ENCODE measurements at places on chromosomes 11 and 22.

GRCh38 chr11:75597636-75598035 is 35.6 kb downstream of the SERPINH1 start:
- peak; percentile 16 for DNase-seq

DNA sequence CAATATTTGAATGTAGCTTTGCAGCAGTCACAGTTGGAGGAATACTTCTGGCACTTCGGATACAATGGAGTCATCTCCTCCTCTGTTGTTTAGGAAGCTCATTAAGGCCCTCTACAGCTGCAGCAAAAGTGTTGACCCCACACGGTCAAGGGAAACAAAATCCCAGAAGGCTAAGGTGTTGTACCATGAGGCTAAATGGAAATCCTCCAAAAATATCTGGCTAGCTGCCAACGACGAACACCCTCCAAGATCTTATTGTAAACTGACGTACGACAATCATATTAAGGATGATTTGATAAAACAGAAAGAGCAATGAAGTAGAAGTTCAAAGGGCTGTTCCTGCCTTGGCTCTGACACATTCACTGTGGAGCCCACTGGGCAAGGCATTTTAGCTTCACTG is 4.0 kb downstream of the POGLUT3 start:
- DNase-seq = no peak

GRCh38 chr11:132983641-132983978 is 548.7 kb downstream of the OPCML start:
- no peak for DNase-seq

DNA sequence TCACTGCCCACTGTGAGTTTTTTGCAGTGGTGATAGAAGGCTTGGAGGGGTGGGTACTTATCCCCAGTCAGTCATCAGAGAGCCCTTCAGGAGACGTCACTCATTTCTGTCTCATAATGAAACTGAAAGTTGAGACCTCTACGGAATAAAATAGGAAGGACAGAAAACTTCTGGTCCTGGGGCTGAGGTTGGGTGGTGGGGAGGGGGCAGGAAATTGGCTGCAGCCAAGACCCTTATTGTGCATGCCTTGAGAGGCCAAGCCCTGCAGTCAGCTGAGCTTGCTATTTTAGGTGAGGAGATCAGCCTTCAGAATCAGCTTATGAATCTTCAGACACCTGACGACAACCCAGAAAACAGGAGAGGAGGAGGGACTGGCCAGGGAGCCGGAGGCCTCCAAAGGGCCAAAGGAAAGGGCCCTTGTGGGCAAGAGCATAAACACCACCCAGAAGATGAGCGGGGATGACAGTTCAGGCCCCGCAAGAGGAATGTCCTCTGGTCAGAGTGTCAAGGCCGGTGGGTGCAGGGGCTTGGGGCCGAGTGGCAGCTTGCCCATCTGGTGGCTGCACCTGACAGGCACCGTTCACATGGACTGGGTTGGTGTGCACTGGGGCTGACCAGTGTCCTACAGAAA is 17.9 kb upstream of the ADA2 start:
- peak; percentile 88 for DNase-seq

DNA sequence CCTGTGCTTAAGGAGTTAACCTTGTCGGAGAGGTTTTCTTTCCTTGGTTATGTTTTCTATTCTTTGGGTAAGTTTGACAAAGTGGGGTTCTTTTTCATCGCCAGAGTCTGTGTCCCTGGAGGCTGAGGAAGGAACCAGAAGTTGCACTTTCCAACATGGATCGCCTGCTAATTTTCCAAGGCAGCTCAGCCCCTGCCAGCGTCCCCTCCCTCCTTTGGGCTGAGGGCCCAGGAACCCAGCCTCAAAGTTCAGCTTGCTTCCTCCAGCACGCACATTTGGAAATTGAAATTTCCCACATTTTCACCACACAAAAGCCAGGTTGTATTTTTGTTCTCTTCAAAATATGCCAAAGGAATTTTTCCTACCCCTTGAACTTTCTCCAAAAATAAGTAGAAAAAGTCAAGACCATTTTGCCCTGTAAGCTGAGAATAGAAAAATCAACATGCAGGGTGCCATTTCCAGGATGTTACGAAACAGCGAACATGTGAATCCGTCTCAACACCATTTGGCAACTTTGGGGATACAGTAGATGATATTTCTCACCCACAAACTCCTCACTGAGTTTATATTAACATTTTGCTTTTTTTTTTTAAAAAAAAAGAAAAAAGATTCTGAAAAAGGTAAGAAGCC is 343.5 kb downstream of the TENM4 start:
- peak; percentile 37 for DNase-seq

DNA sequence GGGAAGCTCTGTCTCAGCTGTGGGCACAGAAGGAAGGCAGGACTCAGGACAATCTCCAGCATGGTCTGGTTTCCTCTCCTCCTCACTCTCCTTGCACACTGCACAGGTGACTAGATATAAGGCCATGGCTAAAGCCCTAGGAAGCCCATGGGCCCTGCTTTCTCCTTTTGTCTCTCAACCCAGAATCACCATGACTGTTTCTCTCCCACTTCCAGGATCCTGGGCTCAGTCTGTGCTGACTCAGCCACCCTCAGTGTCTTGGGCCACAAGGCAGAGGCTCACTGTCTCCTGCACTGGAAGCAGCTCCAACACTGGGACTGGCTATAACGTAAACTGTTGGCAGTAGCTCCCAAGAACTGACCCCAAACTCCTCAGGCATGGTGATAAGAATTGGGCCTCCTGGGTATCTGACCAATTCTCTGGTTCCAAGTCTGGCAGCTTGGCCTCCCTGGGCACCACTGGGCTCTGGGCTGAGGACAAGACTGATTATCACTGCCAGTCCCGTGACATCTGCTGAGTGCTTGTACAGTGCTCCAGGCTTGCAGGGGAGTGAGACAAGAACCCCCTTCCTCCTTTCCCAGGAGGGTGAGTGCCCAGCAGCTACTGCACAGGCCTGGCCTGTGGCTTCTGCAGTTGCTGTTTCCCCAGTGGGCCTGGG is 104.0 kb upstream of the TOP3B start:
- DNase-seq = peak; percentile 49

- no peak for DNase-seq
Measured at GRCh38 chr11:115362997-115363396, 141.2 kb downstream of the CADM1 start.

- no peak for DNase-seq
Measured at GRCh38 chr22:22578702-22579424, 19.8 kb upstream of the PRAME start.

DNA sequence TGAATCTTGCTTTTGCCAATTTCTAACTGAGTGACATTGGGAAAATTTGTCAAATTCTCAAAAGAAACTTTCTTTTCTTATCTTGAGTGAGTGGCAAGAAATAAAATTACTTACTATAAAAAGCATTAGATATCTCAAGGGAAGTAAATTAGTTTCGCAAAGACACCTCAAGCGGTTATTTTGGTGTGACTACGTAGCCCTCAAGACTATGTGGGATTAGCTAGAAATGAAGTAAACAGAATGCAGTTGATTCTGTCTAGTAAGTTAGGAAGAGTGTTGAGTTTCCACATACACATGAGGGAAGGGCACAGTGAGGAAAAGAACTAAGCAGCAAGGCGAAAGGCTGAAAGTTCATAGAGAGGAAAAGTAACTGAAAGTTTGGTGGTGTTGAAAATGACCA is 28.3 kb upstream of the MS4A6A start:
- no peak for DNase-seq

GRCh38 chr11:82703796-82704195 is 29.9 kb downstream of the FAM181B start:
- DNase-seq = no peak

GRCh38 chr11:7056828-7057513 is 31.8 kb upstream of the RBMXL2 start:
- DNase-seq = peak; percentile 3

GRCh38 chr22:48389916-48390315 is 1437.8 kb downstream of the BRD1 start:
- no peak for DNase-seq

- no peak for DNase-seq
Measured at GRCh38 chr11:36402568-36403170, 106.6 kb downstream of the PRR5L start.

DNA sequence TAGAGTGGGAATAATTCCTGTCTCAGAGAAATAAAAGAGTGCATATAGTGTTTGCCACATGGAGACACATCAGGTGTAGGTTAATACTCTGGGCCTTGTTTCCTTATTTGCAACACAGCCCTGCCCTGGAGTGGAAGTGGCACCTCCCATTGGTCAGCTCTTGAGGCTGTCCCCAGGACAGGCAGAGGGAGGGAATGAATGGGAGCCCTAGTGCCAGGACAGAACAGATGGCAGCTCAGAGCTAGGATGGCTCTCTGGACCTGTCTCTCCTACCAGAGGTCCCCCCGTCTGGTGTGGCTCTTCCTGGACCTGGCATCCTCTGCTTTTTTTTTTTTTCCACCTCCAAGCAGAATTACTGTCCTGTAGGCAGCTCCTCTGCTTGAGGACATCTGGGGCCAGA is 35.6 kb downstream of the LIMK2 start:
- no peak for DNase-seq

DNA sequence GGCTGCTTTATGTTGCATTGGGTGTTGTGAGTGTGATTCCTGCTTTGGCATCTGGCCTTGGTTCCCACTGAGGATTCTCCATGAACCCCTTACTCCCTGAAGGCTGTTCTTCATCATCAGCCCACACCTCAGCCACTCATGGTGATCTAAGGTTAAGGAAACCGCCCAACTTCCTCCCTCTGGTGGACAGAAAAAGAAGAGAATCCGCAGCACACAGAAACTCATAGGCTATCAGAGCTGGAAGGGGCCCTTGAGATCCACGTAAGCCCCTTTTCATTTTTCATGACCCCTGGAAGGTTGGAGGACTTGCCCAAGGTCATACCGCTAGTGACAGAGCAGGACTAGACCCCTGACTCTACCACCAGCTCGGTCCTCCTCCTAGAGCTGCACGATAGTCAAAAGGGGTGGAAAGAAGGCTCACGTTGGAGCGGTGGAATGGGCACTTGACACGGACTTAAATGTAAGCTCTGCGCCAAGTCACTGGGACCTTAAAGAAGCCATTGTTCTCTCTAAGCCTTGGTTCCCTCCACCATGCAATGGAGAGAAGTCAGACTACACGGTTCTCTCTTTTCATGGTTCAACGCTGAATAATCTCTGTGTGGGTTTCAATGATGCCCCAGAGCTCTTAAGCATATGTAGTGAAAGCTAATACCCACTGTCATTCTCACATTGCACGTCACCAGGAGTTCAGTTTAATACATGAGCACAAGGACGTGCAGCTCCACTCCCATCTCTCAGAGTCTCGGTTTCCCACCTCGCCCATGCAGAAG is 83.6 kb upstream of the CRTAM start:
- peak; percentile 57 for DNase-seq
